ENCODE measurements at places on chromosomes 2 and 18.

GRCh38 chr2:151679994-151680393, 54.3 kb downstream of the NEB start:
- no peak for DNase-seq

GRCh38 chr2:236688157-236688556, 118.5 kb downstream of the ACKR3 start:
- no peak for DNase-seq

DNA sequence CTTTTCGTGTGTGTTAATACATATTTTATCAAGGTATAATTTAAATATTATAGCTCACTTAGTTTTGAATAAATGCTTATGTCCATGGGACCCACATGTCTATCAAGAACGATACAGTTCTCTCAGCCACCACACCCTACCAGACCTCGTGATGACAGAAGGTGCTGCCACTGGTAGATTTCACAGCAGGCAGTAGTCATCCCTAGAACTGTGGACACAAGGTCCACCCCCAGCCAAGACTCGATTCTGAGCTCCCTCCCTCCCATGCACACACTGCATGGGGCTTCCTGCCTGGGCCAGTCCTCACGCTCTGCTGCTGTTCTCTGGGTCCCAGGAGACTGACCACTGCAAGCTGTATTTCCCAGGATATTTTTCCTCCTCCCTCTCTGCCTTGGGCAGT, 26.5 kb upstream of the CREB1 start:
- no peak for DNase-seq

DNA sequence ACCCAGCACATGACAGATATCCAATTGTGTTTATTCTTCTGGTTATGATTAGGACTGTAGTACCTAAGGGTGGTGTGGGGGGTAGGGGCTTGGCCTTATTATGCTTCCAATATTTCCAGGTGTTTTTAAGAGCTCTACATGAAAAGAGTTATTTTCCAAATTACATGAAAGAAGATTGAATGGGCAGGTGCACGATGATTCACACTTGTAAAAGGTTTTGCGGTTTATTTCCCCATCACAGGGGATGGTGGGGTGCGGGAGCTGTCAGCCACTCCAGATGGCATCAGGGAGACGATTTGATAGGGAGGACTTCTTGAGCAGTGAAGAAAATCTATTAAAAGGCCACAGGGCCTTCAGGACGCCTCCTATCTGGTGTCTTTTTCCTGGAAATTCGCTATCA, 15.1 kb upstream of the CCBE1 start:
- no peak for DNase-seq

GRCh38 chr2:223523551-223524001, 78.6 kb downstream of the SCG2 start:
- no peak for DNase-seq

DNA sequence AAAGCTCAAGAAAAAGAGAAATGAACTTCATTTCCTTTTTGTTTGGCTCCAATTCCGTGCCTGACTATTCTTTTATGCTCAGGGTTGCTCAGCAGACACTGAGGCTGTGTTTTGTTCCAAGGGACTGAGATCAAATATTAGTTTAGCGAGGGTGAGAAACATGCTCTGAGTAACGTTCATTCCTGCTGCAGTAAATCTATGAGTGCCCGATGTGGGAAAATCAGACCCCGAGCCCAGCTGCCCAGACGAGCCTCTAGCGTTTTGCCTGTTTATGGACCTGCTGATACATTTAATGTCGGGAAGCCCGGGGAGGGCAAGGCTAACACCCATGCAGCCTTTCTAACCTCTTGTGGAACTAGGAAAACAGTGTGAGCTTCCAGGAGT, 119.2 kb downstream of the VAPA start:
- no peak for DNase-seq

DNA sequence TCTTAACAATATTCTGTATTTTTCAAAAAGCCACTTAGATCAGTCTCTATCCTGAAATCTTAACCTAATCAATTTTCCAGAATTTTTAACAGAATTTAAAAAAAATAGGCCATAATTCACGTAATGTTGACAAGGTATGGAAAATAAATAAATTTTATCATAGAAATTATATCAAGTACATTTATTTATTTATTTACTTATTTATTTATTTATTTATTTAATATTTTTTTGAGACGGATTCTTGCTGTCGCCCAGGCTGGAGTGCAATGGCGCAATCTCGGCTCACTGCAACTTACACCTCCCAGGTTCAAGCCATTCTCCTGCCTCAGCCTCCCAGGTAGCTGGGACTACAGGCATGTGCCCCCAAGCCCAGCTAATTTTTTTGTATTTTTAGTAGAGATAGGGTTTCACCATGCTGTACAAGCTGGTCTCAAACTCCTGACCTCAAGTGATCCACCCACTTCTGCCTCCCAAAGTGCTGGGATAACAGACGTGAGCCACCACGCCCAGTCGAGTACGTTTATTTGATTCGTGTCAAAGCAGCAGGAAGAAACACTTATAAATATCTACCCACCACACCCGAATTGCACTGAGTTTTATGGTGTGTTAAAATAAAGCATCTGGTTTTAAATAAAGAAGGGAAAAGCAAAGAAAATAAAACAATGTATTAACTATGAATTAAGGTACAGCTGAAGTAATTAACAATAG, 60.1 kb downstream of the DSC3 start:
- DNase-seq = no peak

GRCh38 chr2:113376253-113376912, 61.1 kb upstream of the ZNG1B start:
- DNase-seq = no peak

DNA sequence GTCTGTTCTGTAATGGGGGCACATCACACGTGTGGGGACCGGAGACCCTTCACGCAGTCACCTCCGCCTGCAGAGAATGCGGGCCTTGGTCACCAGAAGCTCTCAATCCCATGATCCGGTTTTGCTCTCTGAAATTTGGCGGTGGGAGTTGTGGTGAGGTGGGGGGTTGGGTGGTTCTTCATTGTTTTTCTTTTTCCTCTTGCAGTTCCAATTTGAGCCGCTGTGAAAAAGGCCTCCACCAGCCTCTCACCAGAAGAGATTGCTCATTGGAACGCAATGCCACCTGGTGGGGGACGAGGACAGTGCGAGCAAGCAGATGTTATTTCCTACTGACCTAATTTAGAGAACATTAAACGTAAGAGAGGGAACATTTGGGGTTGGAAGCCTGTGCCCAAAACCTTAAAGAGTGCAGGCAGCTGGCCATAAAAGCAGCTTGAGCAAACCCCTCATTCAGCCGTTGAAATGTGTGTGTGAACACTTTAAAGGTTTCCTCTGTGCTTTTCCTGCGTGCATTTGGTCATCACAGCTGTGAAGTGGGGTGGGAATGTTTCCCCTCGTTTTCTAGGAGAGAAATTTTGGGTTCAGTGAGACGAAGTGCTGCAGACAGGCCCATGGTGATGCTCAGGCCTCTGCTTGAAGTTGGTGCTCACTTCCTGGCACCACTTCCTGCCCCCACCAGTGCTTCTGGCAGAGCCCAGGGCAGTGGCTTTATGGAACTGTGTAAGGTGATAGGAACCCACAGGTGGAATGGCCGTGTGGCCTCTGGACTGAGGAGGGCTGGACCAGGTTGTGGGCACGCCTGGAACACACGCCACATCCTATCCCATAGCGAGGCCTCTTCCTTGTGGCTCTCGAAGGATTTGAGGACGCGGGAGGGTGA, 61.7 kb downstream of the ZCCHC2 start:
- DNase-seq = peak; percentile 90

DNA sequence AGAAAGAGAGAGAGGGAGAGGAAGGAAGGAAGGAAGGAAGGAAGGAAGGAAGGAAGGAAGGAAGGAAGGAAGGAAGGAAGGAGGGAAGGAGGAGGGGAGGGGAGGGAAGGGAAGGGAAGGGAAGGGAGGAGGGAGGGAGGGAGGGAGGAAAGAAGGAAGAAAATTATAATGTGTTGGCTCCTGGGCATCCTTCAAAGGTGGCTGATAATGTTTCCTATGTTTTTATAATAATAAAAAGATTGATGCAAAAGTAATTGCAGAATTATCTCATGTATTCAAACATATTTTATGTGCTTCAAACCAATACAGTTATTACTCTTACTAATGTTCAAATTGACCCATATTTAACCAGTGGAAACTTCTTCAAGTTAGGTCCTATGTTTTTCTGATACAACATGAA, 260.9 kb downstream of the LNPK start:
- DNase-seq = no peak

DNA sequence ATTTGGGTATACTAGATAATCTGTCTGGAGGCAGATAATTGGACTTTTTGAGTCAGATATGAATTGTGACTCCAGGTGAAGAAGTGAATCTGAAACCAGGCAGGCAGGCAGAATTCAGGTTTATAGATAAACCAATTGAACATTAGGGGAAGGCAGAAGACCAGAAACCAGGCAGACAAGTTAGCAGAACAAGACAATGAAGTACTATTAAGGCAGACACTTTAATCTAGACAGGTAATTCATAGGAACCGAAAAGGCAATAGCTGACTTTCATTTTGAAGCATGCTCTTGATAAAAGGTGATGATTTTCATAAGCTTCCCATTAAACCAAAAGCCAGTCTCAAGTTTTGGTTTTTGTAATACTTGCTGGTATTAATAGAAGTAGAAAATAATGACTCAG, 19.3 kb upstream of the SLC4A10 start:
- no peak for DNase-seq

GRCh38 chr18:61815885-61816470, 76.8 kb downstream of the RNF152 start:
- DNase-seq = no peak

DNA sequence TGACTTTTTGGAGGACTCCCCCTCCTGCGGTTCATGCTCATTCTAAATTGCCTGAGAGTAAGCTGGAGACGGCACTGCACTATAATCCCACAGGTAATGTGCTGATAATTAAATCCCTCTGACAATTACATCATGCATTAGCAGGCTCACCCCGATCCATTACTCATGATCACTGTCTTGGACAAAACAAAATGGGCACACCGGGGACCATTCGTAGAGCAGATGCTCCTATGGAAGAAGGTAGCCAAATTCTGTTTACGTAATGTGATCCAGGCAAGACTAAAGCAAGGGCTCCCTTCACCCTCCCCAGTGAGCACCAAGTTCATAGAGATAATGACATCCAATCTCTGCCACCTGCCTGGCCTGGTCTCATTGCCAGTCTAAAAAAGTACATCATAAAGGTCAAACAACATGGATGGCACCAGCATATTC, 657.1 kb upstream of the SOX11 start:
- DNase-seq = no peak

DNA sequence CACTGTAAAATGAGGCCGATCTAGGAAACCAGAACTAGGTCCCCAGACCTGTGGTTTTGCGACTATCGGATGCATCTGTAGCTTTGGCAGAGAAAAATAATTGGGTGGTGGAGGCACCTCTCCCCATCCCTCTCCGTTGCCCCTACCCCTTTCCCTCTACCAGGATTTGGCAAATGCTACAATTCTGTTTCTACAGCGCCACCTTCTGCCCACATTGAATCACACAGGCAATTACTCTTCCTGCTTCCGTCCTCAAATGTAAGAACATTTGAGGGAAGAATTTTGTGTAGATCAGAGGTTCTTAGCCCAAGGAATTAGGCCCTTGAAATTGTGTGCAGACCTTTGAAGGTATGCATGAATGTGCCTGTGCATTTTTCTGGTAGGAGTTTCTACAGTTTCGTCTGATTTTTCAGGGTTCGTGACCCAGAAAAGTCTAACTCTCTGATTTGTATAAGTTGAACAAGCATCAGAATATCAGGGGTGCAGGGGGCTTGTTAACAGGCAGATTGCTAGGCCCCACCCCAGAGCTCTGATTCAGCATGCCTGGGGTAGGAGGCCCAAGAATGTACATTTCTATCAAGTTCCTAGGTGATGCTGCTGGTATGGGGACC, 11.2 kb downstream of the ATP6V1B1 start:
- peak; percentile 56 for DNase-seq

- no peak for DNase-seq
These were observed 154.4 kb upstream of the GCFC2 start for GRCh38 chr2:75865083-75865482.

- peak; percentile 80 for DNase-seq
These were observed 85.3 kb downstream of the SPP2 start for GRCh38 chr2:234135750-234136221.

- DNase-seq = no peak
These were observed 770 bp downstream of the UPP2 start for GRCh38 chr2:158102446-158102845.

DNA sequence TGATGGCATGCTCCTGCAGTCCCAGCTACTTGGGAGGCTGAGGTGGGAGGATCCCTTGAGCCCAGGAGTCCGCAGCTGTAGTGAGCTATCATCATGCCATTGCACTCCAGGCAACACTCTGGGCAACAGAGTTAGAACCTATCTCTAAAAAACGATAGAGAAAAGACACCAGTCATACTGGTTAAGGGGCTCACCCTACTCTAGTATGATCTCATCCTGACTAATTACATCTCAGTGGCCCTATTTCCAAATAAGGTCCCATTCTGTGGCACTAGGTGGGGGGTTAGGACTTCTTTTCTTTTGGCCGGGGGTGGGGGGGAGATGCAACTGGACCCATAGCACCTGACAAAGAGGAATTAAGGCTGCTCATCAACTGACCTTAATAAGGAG, 163.2 kb upstream of the NCK2 start:
- DNase-seq = no peak

DNA sequence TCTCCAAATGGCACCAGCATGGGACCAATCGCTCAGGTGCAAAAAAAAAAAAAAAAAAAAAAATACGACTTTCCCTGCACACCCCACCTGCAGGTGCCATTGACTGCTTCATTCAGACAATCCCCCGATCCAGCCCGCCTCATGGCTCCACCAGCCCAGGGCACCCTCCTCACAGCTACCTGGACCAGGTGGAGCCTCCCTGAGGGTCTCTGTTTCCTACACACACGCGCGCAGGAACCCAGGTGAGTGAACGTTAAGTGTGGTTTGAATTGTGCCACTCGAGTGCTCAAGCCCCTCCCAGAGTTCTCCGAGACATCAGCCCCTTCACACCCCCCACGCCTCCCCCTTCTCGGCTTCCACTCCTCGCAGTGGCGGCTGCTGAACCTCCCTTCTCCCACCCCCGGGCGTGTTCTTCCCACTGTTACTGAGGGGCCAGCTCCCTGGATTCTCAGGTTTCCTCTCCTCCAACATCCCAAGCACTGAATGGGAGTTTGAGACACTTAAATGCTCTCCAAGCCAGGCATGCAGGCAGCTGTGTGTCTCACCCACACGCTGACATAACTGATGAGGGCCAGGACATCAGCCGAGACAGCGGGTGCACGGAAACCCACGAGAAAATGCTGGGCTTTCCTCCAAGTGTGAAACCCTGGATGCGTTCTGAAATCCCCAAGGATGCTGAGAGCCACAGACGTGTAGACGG, 88.8 kb upstream of the SNTG2 start:
- DNase-seq = no peak

GRCh38 chr2:100606726-100607343, 44.0 kb downstream of the PDCL3 start:
- peak; percentile 54 for DNase-seq

DNA sequence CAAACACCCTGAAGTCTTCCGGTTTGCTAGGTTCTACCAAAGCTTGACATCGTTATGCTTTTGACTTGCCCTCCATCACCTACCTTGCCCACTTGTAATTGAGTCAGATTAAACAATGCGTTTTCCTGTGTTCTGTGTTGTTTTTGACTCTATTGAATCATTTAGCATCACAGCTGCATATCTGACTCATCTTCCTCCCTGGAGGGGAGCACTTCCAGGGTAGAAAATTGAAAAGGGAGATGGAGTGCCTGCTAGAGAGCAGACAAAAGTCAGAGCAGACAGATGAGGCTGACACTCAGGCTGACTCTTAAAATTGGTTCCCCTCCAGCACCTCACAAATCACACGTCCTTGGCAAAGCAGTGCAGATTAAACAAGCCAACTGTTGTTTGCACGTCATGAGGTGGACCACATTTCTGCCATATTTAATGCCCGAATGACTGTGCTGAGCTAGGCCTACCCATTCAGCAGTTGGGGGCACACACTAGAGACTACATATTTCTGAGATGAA, 2.2 kb downstream of the MPP4 start:
- no peak for DNase-seq
